ENCODE measurements at places on chromosomes 7 and 10. TPM values are rescaled to one million over a fixed set of nuclear protein-coding genes. Genes with fewer than 3 reads are reported as not detected.
A peak's percentile ranks its signal among the peaks of the same experiment; 100 is the strongest.

C7orf33 gene
- not detected for total RNA-seq

CYP2C8 gene
- not detected for total RNA-seq

DNA sequence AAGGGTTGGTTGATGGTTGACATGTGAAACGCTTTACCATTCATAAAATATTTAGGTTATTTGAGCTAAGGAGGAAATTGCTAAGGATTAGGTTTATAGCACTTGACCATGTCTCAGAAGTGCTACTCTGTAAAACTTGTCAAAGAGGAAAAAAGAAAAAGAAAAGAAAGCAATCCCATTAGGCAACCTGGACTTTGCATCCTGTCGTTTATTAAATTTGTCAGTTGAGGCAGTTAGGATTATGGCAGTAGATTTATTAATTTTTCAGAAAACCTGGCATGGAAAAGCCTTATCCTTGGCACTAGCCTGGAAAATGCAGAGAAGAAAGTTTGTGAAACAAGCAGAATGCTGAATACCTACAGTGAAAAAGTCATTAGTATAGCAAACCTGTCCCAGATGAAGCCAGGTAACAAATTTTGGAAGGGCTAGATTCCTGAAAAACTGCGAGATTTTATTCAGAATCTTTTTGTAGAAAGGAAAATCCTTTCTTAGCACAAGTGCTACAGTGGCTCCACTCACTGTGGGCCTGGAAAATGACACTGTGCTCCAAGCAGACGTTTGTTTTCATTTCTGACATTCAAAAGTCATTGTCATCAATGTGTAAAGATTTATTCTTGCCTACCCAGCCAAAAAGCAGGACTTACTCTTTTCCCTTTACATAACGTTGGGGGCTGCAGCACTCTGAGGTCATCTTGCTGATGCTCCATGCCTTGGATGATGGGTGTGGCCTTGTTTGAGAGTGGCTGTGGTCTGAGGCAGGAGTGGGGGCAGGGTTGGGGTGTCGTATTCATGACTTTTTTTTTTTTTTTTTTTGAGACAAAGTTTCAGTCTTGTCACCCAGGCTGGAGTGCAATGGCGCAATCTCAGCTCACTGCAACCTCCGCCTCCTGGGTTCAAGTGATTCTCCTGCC, 664.9 kb downstream of the SUGCT start:
- no peak for DNase-seq

SEMA3D gene
- 0.36 TPM for total RNA-seq

GRCh38 chr7:45985902-45986301, 64.8 kb upstream of the IGFBP3 start:
- DNase-seq = peak; percentile 53

CYP2E1 gene
- 0.45 TPM for total RNA-seq

DLX6 gene
- total RNA-seq = not detected

- no peak for DNase-seq
These were observed 287.1 kb upstream of the LYZL1 start for GRCh38 chr10:29001801-29002200.

DYNC1I1 gene
- total RNA-seq = 1.6 TPM

DNA sequence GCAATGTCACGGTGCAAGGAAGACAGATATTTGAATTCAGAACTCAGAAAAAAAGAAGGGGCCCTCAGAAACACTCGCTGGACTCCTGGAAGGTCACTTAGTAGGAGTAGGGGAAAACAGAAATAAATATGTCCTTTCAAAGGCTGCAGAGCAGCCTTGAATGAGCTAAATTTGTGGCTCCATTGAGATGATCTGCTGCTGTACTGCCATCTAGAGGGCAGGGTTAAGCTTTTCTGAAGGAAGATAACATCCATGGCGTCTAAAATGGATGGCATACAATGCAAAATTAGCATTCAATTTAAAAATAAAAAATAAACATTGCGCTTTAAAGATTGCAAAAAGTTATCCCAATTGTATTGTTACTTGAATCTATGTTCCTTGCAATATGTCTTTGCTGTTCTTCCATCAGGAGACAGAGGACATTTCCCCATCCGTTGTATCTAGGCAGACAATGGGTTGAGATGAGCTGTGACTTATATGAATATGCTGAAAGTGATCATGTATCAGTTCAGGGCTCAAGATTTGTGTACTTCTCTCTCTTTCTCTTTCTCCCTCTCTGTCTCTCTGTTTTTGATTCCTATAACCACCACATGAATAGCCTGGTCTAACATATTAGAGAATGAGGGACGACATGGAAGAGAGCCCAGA, 642.2 kb downstream of the SH2D4B start:
- DNase-seq = no peak

DNA sequence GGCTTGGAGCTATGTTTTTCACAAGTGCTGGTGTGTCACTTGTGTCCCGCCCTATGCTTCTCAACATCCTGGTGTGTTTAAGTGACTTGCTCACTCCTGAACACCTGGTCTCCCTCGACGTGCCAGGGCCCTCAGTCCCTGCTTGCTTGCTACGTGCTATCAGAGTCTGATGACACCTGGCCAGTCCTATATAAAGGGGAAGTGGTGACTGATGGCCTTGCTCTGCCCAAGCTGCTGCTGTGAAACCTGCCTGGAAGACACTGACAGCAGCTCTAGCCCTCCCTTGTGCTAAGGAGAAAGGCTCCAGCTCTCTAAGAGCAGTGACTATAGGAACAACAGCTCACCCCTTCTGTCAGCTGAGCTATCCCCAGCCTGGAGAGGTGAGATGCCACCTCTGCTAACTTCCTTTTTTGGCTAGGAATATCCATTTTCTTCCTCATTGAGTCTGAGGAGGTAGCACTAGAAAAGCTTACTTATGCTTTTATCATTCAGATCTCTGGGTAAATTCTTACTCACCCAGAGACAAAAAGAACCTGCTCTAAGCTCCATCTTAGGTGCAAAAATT, 77.2 kb upstream of the PLXNA4 start:
- no peak for DNase-seq

- DNase-seq = no peak
These were observed 18.4 kb downstream of the PTTG1IP2 start for GRCh38 chr7:90487808-90488207.

GRCh38 chr7:106065575-106066500, 46.3 kb downstream of the SYPL1 start:
- peak; percentile 36 for DNase-seq

GNAT3 gene
- total RNA-seq = not detected

- no peak for DNase-seq
These were observed 592.7 kb downstream of the PARD3 start for GRCh38 chr10:34222359-34222758.

CYP3A5 gene
- not detected for total RNA-seq

- no peak for DNase-seq
These were observed 84.7 kb downstream of the SNX10 start for GRCh38 chr7:26376175-26376917.

GPR158 gene
- total RNA-seq = 2.2 TPM

GRCh38 chr10:4758256-4758655, 67.8 kb upstream of the AKR1E2 start:
- DNase-seq = no peak

GRCh38 chr7:2713978-2714377, 26.0 kb downstream of the AMZ1 start:
- DNase-seq = no peak

- no peak for DNase-seq
These were observed 72.5 kb downstream of the RAMP3 start for GRCh38 chr7:45230083-45230482.

DNA sequence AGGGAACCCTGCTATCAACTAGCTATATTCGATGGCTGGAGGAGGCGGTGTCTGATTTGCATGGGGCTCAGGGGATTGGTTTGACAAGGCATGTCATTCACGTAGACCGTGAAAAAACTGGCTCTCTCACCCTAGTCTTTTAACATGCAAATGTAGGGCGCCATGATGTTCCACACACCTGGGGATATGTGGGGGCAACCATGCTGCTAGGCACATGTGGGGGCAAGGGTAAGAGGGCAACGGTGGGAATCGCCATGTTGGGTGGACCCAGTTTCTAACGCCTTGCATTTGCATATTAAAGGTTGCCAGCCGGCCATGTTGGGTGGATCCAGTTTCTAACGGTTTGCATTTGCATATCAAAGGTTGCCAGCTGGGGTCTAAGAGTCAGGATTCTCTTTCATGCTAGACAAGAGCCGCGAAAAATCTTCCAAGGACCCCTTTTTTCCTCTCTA, 419.2 kb upstream of the NFE2L3 start:
- DNase-seq = no peak

PNLIP gene
- not detected for total RNA-seq

DNA sequence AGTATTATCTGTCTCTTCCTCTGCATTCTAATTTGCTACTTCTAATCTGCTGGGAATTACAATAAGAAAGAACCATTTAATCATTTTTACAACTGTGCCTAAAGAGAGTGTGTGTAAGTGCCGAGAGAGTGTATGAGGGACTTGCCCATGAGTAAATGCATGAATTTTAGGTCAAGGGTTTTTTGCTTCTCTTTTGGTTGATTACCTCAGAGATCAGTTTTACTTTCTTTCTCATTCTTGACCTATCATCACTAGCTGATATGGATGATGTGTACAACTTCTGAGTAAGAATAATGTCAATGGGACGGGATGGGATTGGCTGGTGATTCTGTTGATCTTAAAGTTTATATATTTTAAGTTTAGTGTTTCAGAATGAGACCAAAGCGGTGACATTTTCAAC, 47.8 kb downstream of the IKZF1 start:
- DNase-seq = no peak

PRKCQ gene
- 0.47 TPM for total RNA-seq

AKR1C4 gene
- total RNA-seq = not detected

HMX2 gene
- not detected for total RNA-seq

DNA sequence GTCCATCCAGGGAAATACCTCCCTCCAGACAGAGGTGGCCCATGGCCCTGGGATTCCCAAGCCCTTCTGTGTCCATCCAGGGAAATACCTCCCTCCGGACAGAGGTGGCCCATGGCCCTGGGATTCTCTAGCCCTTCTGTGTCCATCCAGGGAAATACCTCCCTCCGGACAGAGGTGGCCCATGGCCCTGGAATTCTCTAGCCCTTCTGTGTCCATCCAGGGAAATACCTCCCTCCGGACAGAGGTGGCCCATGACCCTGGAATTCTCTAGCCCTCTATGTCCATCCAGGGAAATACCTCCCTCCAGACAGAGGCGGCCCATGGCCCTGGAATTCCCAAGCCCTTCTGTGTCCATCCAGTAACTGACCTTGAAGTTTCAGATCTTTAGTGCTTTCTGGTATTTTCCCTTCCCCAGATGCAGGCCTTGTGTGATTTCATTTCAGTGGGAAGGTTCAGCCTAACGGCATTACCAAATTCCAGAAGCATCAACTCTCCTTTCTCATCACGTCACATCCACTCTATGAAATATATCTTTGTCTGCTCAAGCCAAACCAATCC, 28.8 kb upstream of the DIP2C start:
- DNase-seq = no peak

DNA sequence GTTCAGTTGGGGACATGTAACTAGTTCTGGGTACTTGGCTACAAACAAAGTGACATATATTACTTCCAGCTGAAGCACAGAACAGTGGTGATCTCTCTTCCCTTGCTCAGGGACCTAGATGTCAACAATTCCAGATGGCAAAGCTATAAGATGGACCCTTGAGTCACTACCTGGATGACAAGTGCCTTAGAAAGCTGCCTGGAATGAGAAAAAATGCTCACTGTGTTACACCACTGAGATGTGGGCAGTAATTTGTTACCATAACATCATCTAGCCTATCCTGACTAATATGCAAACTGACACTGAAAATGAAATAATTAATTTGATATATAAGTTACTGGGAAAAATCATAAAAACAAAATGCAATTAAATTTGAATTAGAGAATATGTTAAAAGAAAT, 16.4 kb upstream of the CTTNBP2 start:
- no peak for DNase-seq

DNA sequence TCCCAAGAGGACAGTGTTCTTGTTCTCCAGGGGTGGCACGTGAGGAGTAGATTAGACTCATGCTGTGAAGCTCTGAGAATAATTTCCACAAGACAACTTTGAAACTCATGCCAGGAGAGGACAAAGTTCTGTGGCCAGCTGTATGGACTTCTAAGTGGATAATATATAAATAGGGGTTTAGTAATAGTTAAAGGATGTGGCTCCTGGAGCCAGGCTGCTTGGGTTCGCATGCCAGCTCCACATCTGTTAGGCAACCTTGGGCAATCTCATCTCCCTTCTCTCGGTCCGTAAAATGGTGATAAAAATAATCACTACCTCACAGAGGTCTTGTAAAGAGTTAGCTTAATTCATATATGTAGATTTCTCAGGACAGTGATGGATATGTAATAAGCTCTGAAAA, 35.8 kb downstream of the ACSL5 start:
- no peak for DNase-seq

DNA sequence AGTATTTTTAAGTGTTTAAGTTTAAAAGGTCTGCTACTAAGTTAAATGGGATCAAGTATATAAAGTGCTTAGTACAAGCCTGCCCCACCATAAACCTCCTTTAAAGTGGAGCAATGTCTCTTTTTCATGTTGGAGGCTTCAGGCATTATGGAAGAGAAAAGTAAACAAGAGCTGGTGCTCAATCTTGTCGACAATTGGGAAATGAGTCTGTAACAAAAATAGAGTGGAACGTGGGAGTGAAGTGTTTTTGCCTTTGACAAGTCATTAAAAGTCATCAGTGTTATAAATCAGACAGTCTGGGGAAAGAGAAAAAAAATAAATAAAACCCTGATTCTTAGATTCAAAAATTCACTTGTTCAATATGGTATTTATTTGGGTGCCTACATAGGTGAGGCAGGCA, 44.7 kb downstream of the DNAJC12 start:
- no peak for DNase-seq

FAM25A gene
- not detected for total RNA-seq

FFAR4 gene
- not detected for total RNA-seq
